ENCODE measurements at places on chromosomes 11 and 22.

DNA sequence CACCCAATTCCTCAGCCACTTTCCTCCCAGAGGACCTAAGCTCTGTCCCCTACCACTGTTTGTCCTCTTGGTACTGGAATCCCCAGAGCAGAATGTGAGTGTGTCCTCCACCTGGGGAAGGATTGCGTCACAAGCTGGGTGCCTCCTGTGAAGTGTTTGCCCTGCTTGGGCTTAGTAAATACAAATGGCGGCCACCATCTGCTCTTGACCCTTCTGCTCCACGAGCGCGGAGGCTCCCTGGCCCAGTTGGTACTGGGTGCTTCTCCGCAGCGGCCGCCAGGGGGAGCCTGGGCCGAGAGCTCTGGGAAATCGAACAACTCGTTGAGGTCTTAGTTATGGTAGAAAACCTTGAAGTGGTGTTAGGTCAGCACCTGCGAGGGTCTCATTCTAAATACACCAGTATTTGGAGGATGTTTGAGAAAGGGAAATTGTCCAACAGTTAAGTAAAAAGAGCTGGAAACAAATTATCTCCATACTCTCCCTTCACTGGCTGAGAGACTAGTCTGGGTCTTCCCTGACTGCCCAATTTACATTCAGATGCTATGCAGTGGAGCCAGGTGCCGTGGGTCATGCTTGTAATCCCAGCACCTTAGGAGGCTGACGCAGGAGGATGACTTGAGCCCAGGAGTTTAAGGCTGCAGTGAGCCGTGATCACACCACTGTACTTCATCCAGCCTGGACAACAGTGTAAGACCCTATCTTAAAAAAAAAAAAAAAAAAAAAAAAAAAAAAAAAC is 74.6 kb upstream of the TEAD1 start:
- peak; percentile 35 for DNase-seq

DNA sequence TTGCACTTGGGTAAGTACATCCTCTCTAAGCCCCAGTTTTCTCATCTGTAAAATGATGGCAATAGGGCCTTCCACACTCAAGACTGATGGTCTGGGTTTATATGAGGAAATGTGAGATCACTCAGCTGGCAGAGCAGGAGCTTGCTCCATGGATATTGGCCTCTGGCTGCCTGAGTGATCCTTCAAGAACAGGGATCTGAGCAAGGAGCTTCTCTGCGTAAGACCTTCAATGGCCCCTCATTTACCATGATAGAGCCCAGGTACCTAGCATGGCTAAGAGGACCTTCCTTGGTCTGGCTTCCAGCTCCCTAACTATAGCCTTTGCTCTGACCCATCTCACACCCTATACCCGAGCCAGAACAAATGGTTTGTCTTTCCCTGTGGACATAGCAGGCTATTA is 5.5 kb downstream of the ROBO4 start:
- DNase-seq: no peak

DNA sequence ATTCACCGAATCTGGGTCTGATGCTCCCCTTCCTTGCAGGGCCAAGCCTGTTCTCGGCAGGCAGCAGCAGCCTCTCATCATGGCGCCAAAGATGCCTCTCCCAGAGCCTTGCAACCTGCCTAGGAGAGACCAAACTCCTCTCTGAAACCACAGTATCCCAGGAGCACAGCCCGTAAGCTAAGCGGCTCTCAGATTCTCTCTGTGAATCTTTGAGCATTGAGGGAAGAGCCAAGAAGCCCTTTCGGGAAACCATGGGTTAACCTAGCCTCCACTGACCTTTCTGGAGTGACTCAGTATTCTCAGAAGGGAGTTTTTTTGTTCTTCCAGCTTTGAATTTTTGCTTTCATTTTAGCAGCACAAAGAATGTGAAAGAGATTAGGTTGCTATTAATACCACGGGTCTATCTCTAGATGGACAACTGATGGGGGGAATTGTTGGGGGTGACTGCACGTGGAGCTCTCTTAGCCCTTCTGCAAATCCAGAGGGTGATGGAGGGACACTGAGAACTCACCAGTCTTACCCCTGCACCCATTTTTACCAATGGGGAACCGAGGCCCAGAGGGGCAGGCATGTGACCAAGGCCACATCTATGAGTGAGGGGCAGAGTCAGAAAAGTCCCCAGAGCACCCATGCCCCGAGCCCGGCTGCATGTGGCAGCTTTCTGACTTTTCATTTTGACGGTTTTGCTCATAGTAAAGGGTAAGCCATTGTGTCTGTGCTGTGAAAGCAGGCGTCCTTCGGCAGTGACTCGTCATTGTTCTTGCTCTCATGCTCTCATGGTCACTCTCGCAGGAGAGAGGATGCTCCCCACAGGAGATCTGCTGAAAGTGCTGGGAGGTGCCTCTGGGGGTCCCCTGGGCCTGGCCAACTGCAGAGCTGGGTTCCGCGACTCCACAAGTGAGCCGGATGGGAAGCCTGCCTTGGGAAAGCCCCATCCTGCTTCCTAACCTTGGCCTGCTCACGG is 36.0 kb downstream of the IRAG1 start:
- DNase-seq: no peak

GRCh38 chr11:14114786-14115185 is 152.3 kb downstream of the SPON1 start:
- DNase-seq: no peak

- DNase-seq: no peak
Observed at GRCh38 chr11:130191896-130192295, 32.3 kb downstream of the ST14 start.

DNA sequence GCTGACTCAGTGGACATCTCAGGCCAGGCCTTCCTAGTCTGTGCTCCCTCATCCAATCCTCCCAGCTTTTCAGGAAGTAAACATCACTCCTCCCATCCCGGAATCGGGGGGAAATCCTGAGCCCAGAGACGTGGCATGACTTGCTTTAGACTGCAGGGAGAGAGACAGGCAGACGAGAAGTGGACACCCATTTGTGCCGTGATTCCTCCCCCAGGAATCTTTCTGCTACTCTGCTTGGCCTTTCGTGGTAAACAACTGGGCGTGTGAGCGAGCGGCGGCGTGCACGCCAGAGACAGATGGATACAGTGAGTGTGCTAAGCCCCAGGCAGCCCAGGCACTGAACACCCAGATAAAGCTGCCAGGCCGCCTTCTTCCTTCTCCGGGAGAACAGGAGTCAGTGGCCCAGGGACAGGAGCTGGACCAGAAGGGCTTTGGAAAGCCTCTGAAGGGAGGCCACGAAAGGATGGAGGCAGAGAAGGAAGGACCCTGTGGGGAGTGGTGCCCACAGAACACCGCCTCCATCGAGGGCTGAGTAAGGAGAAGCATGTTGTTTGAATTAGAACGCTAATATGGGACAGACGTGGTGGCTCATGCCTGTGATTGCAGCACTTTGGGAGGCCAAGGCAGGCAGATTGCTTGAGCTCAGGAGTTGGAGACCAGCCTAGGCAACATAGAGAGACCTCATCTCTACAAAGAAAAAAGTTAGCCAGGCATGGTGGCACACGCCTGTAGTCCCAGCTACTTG is 53.0 kb upstream of the PRR5 start:
- DNase-seq: no peak

DNA sequence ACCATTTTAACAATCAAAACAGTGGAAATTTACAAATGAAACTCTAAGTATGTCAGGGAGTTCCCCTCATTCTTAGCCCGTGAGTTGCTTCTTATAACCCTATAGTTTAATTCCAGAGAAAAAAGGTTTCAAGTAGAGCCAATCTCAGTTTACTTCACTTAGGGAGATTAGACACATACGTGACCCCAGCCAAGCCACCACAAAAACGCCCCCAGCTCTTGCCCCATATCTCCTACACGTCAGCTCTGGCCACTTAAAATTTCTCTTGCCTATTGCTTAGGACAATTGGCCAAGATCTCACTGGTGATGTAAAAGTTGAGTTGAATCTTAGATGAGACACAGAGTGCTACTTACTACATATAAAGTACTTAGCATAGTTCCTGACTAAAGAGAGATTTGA is 166.4 kb downstream of the ETS1 start:
- no peak for DNase-seq

GRCh38 chr11:107953446-107953845 is 25.2 kb downstream of the RAB39A start:
- DNase-seq: no peak

- DNase-seq: no peak
Observed at GRCh38 chr22:48205161-48205560, 1442.7 kb downstream of the TBC1D22A start.

GRCh38 chr11:17612221-17613188 is 65.4 kb downstream of the OTOG start:
- DNase-seq: no peak

All from RKO (cell line).